Fibroblast of lung (primary cell): ENCODE measurements at places on chromosomes 13 and 19. TPM values are rescaled to one million over a fixed set of nuclear protein-coding genes. Genes with fewer than 3 reads are reported as not detected.

DNA sequence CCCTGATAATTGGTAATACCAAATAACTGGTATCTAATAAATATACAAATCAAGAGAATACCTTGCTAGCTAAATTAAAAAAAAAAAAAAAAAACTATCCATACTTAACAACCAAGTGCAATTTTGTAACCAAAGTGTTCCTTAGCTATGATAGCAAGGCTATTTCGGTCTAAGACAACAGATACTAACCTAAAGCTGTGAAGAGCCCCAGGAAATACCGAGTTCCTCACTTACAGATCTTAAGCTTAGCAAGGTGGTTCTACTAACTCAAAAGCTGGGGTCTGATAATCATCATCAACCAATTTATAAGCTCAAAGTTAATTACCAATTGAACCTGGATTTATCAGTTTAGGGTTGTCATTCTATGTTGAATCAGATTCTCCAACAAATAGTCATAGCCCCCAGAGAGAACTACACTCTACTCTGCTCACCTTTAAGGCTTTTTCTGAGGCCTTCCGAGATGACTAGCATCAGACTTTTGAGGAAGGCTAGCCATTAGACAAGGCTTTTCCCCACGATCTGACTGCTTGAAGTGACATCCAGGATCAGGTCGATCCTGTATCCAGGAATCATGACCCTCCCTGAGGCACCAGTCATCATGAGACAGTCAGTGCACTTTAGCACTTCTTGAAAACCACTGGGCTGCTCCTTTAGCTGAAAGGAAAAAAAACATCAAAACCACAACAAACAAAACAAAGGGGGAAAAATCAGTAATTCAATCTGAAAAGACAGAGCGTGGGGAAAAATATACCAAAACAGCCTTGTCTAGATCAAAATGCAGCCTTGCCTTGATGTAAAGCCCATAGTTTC is 31.9 kb downstream of the INTS6 start:
- no peaks in the 10 kb centered on the region for H3K4me1 ChIP-seq
- H3K4me3 ChIP-seq, result no peak overlapping the region
- DNase-seq, result no peak
- peaks cover 4% of the 10 kb centered on the region for H3K36me3 ChIP-seq

DNA sequence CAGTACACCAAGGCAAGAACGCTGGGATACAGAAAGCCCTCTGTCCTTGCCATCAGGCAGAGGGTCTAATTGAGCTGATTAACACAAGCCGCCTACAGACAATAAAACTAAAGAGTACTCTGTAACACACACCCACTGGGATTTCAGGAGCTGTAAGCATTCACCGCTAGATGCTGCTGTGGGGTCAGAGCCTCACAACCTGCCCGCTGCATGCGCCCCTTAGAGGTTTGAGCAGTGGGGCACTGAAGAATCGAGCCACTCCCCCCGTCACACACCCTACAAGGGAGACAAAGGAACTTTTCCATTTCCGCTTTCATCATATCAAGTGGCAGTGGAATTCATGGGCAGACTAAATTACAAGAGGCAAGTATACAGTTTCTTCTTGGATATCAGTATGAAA is 1080.6 kb downstream of the PCDH17 start:
- H3K27ac ChIP-seq, result no peak overlapping the region
- no peaks in the 10 kb centered on the region for H3K27me3 ChIP-seq
- H3K36me3 ChIP-seq, result no peaks in the 10 kb centered on the region

DNA sequence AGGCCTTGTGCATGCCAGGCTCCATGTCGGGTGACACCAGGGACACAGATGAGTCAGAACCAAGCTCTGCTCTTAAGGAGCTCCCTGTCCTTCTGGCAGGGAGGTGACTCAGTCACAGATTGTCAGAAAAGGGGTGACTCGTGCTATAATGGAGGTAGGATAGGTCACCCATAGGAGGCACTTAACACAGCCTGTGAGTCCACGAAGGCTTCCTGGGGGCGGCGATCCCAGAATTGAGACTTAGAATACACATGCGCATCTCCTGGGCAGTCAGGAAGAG is 19.6 kb downstream of the FUZ start:
- peaks cover 33% of the 10 kb centered on the region for H3K36me3 ChIP-seq
- H3K4me3 ChIP-seq, result no peak overlapping the region
- H3K27me3 ChIP-seq, result no peaks in the 10 kb centered on the region
- peaks cover 2% of the 10 kb centered on the region for H3K4me1 ChIP-seq
- no peak for DNase-seq

DNA sequence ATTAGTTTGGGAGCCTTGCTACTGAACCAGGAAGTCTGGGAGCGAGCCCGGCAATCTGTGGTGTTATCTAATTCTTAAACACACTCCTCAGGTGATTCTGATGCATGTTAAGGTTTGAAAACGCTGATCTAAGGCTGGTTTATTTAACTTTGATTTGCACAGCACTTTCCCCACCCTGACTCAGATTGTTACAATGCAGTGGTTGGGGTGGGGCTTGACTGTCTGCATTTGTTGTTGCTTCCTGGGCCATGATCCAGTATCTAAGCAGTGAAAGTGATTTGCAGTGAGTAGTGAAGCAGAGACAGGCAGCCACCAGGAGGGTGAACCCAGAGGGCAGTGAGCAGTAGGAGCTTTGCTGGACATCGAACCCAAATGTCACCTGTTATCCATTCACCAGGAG is 81.6 kb upstream of the ARGLU1 start:
- H3K36me3 ChIP-seq, result no peaks in the 10 kb centered on the region
- DNase-seq, result peak; percentile 62
- H3K4me3 ChIP-seq, result no peak overlapping the region
- H3K27ac ChIP-seq, result no peak overlapping the region
- H3K4me1 ChIP-seq, result no peaks in the 10 kb centered on the region

DNA sequence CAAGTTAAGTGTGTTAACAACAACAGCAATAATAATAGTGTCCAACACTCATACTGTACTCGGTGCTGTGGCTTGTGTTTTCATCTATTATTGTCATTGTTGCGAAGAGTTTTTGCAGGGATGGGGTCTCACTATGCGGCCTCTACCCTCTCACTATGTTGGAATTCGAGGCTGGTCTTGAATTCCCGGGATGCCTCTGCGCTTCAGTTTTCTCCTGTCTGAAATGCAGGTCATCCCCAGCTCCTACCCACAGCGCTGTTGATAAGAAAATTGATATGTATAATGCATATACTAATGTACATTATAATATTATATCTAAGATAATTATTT is 4.9 kb upstream of the SBK3 start:
- H3K27ac ChIP-seq, result peak overlapping the region; percentile 94
- H3K4me1 ChIP-seq, result peaks cover 37% of the 10 kb centered on the region

DNA sequence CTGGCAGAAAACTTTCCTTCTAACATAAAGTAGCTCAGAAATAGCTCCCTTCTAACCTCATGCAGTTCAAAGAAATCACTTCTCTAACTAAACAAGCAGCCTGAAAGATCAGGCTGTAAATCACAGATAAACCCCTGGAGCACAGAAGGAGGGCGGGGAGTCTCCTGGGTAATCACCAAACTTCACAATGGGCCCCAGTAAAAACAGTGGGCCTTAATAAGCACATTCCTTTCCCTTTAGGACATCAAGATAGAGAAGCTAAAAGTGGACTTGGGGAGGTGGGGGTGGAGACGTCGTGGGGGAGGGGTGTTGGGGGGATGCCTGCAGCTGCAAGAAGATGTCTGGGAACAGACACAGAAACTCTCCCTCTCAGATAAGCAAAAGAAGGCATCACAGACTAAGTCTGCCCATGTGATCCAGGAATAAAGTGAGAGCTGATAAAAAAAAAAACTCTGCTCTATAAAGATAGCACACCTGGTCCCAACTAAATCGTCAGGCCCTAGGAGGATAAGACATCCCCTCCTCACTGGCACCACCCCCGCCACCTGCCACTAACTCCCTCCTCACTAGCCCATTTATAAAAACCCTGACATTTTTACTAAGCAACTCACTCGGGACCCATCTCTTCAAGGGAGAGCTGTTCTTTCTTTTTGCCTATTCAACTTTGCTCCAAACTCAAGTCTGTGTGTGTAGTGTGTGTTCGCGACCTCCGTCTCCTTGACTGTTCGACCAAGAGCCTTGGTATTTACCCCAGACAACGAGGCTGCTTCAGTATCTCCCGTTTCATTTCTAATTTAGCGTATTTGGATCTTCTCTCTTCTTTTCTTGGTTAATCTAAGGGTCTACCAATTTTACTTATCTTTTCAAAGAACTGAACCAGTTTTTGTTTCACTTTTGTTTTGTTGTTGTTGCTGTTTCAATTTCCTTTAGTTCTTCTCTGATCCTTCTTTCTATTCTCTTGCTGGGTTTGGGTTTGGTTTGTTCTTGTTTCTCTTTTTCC is 31.7 kb downstream of the DNAJC15 start:
- peaks cover 11% of the 10 kb centered on the region for H3K4me1 ChIP-seq
- H3K27me3 ChIP-seq, result no peaks in the 10 kb centered on the region
- H3K27ac ChIP-seq, result peak overlapping the region; percentile 97
- peak; percentile 87 for DNase-seq

DNA sequence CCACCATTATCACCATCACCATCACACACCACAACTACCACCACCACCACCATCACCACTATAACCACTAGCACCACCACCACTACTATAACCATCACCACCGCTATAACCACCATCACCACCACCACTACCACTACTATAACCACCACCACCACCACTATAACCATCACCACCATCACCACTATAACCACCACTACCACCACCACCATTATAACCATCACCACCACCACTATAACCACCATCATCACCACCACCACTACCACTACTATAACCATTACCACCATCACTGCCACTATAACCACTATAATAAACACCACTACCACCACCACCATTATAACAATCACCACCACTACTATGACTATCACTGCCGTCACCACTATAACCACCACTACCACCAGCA is 173.2 kb downstream of the DCLK1 start:
- no peaks in the 10 kb centered on the region for H3K4me1 ChIP-seq
- DNase-seq, result no peak
- no peak overlapping the region for H3K27ac ChIP-seq
- no peak overlapping the region for H3K4me3 ChIP-seq
- no peaks in the 10 kb centered on the region for H3K36me3 ChIP-seq

DNA sequence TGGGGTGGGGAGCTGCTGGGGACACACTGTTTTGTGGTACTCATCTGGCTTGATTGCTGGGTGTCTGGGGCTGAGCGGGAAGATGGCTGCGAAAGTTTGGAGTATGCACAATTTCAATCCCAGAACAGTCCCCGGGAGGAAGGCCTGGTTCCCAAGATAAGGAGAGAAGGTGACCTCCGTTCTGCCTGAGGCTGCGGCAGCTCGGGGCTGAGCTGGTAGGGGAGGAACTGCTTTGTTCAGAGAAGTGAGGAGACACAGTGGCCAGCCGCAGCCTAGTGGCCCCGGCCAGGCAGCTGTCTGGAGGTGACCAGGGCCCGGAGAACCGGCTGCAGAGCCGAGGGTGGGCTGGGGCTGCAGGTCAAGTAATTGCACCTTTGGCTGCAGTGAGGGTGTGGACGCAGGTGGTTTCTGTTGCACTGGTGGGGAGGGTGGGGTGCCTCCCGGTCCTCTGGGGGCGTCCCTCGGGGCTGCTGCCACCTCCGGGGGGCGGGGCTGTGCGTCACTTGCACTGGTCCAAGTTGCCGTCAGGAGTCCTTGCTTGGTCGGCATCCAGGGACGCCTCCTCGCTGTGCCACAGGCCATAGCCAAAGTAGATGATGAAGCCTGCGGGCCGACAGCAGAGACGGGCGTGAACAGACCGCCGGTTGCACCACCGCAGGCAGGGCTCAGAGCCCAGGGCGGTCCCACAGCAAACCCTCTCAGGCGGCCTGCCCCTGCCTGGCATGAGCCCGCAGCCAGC is 81.3 kb downstream of the SLC7A1 start:
- H3K27me3 ChIP-seq, result no peaks in the 10 kb centered on the region
- no peak overlapping the region for H3K27ac ChIP-seq
- DNase-seq, result no peak
- no peak overlapping the region for H3K4me3 ChIP-seq
- H3K4me1 ChIP-seq, result peaks cover 3% of the 10 kb centered on the region

GRCh38 chr13:59099182-59099974 is 1064.3 kb downstream of the DIAPH3 start:
- H3K4me3 ChIP-seq, result no peak overlapping the region
- H3K4me1 ChIP-seq, result no peaks in the 10 kb centered on the region
- peak; percentile 42 for DNase-seq
- H3K27ac ChIP-seq, result no peak overlapping the region
- no peaks in the 10 kb centered on the region for H3K27me3 ChIP-seq
- no peaks in the 10 kb centered on the region for H3K36me3 ChIP-seq

DNA sequence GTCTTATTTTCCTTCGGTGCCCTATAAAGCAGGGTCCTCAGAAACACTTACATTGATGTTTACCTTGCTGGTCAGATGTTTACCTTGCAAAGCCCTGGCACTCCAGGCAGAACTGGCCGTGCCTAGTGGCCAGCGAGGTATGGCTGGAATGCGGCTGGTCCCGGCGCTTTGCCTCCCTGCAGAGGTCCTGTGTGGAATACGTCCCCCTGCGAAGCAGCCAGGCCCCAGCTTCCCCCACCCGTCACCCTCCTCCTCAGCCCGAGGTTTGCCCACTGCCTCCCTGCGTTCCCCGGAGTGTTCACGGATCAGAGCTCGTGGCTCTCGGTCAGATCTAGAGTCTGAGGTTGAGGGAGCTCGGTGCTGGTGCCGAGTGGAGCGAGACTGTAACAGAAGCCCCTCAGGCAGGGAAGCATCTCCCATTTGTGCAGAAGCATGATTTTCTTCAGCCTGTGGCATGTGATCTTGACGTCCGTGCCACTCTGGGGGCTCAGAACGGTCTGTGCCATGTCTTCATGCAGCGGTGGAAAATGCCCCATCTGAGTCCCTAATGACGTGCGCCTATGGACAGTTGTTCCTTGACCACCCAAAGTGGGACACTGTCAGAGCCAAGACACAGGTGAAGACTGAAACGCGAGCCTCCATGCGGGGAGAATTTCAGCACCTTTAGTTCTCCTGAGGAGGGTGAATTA is 54.8 kb upstream of the SOX1 start:
- no peaks in the 10 kb centered on the region for H3K27me3 ChIP-seq
- no peaks in the 10 kb centered on the region for H3K4me1 ChIP-seq
- H3K36me3 ChIP-seq, result no peaks in the 10 kb centered on the region
- no peak overlapping the region for H3K4me3 ChIP-seq

- DNase-seq, result no peak
- no peak overlapping the region for H3K27ac ChIP-seq
Measured at GRCh38 chr13:33362986-33363727, 77.6 kb upstream of the STARD13 start.

Gene TEX26
- 0.26 and 0.66 TPM in 2 replicates for total RNA-seq

Gene TPGS1
- 30.1 and 36.0 TPM in 2 replicates for total RNA-seq

Gene PSG7
- not detected in 2 replicates for total RNA-seq

Gene PBX4
- total RNA-seq, result 1.5 and 1.7 TPM in 2 replicates

Gene FUT2
- total RNA-seq, result under 0.01 TPM in 1 of 2 replicates, not detected in the other
